ENCODE measurements at places on chromosomes 1 and 21. TPM values are rescaled to one million over a fixed set of nuclear protein-coding genes. Genes with fewer than 3 reads are reported as not detected.

Gene LEMD1
- not detected for total RNA-seq

Gene OR10R2
- not detected for total RNA-seq

Gene NECTIN4
- total RNA-seq = 0.34 TPM

Gene PADI4
- total RNA-seq = not detected

Gene ACTRT2
- not detected for total RNA-seq

Gene MMP23B
- total RNA-seq = 4.6 TPM

Gene IL23R
- not detected for total RNA-seq

Gene DCLRE1B
- 0.69 TPM for total RNA-seq
